ENCODE measurements at places on chromosomes 12 and 14.

DNA sequence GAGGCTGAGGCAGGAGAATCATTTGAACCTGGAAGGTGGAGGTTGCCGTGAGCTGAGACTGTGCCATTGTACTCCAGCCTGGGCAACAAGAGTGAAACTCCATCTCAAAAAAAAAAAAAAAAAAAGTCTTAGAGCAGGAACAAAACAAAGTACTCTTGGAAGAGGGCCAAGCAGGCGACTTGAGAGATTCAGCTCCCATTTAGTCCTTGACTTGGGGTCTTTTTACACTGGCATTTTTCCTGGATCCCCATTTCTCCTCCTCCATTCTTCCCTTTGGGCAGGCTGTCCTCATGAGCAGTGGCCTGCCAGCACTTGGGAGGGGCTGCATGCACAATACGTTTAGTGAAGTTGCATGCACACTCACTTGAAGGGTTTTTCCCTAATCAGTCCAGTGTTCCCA lies 72.9 kb downstream of the C14orf132 start:
- DNase-seq: no peak

DNA sequence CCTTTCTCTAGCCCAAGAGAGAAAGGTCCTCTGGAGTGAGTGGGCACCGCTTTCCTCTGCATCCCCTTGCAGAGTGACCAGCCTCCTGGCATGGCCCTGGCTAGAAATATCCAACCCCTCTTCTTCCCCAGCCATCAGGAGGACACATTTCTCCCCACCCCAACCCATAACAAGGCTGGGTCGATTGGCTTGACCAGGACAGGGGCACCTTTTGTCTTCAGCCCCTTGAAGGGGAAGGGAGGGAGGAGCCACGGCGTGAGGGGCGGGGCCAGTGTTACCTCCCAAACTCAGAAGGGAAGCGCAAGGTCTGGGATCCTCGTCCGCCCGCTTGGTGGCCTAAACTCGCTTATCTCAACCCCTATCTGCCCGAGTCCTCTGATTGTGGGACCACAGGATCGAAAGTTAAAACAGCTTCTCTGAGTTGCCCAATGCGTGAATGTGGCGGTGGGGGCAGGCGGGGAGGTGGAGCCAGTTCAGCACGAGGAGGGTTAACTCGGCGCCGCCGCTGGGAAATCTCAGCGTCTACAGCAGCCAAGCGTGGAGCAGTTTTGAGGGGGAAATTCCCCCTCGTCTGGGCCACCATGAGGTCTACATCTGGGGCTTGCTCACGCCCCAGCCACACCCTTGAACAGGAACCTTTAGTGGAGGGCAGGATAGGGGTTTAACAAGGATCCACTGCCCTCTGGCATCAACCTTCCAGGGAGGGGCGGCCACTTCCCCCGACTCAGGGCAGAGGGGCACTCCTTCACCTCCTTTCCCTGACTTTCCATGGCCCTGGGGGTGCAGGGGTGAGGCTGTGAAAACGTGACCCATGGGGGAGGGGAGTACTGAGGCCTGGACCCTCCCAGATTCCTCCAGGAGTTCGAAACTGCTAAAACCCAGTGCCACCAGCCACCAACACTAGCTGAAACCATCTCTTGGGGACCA lies 795 bp downstream of the STAT6 start:
- DNase-seq: peak; percentile 31

DNA sequence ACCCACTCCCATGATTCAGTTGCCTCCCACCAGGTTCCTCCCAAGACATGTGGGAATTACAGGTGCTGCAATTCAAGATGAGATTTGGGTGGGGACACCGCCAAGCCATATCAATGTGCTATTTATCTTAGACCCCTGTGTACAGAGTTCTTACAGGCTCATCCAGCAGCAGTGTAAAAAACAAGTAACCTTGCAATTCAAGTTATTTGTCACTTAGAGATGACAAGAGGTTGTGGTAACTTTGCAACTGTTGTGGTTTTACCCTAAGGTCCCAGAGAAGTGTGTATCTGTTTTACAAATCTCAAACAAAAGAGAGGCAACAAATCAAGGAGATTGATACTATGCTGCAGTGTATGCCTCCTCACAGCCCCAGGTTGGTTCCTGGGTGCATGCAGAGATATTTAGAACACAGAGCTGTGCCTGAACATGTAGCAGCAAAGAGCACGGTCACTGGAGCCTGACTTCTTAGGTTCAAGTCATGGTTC lies 11.5 kb upstream of the HELB start:
- no peak for DNase-seq

DNA sequence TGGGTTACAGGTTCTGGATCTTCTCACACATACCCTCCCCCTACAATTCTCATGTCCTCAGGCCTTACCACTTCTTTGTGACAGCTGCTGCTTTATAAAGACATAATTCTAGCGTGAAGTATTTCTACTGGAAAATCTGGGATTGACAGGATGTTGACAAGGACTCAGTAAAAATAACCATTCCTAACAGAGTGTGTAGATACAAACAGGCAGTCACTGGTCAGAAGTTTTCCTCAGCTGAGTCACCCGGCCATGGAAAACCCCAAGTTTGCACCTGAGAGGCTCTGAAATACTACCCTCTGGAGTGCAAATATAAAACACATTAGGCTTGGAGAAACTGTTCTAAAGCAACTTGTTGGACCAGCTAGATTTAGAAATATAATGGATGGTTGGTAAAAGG lies 54.4 kb downstream of the SPPL3 start:
- DNase-seq: peak; percentile 87

DNA sequence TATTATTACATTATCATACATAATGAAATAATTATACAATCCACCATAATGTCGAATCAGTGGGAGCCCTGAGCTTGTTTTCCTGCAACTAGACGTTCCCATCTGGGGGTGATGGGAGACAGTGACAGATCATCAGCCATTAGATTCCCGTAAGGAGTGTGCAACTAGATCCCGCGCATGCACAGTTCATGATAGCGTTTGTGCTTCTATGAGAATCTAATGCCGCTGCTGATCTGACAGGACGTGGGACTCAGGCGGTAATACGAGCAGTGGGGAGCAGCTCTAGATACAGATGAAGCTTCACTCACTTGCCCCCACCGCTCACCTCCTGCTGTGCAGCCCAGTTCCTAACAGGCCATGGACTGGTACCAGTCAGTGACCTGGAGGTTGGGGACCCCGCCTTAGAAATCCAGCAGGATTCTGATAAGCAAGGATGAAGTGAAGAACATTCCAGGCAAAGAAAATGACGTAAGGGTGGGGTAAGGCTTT lies 204.6 kb downstream of the ETV6 start:
- DNase-seq: no peak
